ENCODE measurements at places on chromosomes 3 and 15. TPM values are rescaled to one million over a fixed set of nuclear protein-coding genes. Genes with fewer than 3 reads are reported as not detected.

The LRRC49 gene
- 11.5 TPM for total RNA-seq

The MINAR1 gene
- total RNA-seq, result 0.66 TPM

The CCDC54 gene
- not detected for total RNA-seq

The SI gene
- not detected for total RNA-seq

The GPR149 gene
- total RNA-seq, result not detected

The MCF2L2 gene
- total RNA-seq, result 0.29 TPM

The IMPDH2 gene
- 196 TPM for total RNA-seq

The RETNLB gene
- not detected for total RNA-seq

The PARP15 gene
- 0.22 TPM for total RNA-seq

The PLXNB1 gene
- total RNA-seq, result 37.4 TPM

Measured in placental pericyte (primary cell).